ENCODE measurements at places on chromosomes 6 and 20.

GRCh38 chr6:105211831-105212230 lies 32.0 kb upstream of the POPDC3 start:
- DNase-seq: no peak

DNA sequence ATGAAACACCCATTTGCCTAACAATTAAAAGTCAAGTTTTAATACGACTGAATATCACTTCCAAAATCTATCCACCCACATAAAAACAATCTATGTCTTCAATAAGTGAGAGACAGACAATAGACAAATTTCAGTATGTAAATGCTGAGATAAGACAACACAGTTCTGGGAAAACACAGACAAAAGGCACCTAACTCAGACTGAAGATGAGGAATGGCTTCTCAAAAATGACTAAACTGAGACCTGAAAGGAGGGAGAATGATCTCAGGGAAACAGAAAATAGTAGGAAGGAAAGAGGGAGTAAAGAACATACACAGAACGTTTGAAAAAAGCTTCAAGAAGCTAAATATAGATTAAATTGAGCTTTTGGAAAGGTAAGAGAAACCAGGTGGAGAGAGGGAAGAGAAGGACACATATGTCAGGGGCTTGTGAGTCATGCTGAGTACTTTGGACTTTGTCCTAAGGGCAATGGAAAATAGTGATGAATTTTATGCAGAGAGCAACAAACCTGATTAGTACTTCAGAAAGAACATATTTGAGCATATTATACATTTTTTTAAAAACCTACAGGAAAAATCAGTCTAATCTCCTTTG lies 16.1 kb downstream of the LMBRD1 start:
- DNase-seq: no peak

GRCh38 chr6:165850434-165851019 lies 187.5 kb upstream of the PDE10A start:
- peak; percentile 45 for DNase-seq

DNA sequence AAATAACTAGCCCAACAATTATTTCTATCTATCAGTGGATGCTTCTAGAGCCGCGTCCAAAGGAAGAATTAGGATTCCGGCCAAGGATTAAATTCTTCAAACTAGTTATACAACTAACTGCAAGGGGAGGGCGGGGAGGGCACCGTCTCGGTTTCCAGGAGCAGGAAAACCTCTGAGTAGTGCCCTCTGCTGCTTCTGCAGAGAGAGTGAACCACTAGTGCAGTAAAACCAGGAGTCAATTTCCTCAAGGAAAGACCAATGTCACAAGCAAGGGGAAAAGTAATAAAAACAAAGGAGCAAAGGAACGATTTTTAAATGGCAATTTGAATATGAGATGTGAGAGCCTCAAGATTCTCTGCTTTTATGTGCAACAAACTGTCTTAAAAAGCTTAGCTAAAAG lies 16.5 kb upstream of the UBE2J1 start:
- no peak for DNase-seq

DNA sequence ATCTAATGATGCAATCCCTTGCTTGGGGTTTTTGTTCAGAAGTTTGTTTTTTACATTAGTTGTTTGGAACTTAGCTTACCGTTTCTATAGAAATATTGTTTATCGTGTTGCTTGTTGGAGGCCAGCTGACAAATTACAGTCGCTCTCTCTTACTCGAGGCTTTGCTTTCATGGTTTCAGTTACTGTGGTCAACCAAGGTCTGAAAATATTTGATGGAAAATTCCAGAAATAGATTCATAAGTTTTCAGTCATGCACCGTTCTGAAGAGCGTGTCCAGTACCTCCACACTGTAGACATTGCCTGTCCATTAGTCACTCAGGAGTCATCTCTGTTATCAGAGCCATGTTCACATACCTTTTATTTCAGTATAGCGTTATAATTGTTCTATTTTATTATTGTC lies 47.9 kb downstream of the DEK start:
- DNase-seq: no peak

DNA sequence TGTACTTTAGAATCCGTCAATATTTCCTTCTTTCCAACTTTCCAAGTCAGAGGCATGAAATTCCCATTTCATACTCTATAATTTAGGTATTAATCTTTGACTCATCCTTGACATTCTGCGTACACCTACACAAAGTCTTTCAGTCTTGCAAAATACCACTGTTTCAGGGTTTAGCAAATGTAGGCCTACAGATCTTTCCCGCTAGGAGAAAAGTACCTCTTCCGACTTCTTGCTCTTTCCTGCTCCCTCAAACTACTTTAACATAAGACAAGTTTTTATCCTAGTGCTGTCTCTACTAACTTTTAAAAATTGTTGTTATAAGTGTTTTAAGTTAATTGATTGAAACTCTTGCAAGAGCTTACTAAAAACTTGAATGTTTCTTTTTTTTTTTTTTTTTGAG lies 18.3 kb upstream of the PHACTR1 start:
- DNase-seq: no peak

DNA sequence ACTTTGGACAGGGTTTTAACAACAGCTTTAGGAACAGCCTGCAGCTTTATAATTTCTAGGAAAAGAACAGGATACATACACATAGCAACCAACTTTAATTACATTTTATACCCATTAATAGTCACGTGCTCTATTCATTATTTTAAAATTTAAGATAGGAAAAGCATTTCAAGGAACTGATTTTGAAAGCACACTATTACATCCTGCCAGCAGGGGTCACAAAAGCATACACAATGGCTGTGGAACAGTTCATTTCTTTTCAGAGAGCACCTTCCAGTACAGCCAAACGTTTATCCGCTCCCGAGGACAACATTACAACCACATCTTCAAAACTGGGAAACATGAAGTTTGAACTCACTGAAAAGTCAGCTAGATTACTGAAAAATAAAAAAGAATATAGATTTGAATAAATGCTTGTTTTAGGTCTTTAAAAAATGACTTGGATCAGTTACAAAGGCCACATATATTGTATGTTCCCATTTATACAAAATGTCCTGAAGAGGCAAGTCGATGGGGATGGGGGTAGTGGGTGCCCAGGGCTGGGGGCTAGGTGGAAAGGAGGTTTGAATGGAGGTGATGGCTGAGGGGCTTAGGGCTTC lies 104.6 kb upstream of the EXOC2 start:
- DNase-seq: no peak

DNA sequence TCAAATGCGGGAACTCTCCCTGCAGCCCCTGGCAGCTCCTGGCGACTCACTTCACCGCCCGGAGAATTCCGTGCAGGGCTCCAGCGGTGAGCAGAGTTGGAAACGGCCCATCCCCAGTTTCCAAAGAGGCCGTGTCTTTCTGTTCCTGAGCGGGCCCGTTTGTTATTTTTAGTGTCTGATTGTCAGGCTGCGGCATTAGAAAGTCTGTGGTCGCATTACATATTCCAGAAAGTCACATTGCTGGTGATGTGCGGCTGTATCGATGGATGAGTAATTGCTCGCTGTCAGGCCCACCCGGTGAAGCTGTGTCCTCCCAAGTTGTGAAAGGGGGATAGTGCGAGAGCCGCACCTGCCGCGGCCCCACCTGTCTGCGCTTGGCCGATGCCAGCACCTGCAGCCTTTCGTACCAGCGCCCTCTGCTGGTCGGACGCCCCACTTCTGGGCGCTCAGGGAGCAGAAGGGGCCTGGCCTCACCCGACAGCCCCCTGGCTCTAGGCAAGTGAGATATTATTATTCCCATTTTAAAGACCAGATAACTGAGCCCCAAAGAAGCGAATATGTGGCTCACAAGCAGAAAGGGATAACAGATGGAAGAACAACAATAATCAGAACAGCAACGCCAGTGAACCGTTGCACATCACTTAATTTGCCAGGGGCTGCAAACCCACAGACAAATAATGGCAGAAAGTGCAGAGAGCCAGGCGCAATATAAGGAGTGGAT lies 244.9 kb downstream of the TSHZ2 start:
- DNase-seq: peak; percentile 68

DNA sequence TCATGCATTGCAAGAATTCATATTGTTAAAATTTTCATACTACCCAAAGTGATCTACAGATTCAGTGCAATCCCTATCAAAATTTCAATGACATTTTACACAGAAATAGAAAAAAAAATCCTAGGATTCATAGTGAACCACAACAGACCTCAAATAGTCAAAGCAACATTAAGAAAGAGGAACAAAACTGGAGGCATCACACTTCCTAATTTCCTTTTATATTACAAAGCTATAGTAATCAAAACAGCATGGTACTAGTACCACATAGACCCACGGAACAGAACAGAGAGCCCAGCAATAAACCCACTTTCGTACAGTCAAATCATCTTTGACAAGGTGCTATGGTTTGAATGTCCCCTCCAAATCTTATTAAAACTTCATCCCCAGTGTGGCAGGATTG lies 39.7 kb downstream of the NTSR1 start:
- DNase-seq: no peak

GRCh38 chr6:100440935-100441334 lies 23.8 kb downstream of the SIM1 start:
- no peak for DNase-seq

DNA sequence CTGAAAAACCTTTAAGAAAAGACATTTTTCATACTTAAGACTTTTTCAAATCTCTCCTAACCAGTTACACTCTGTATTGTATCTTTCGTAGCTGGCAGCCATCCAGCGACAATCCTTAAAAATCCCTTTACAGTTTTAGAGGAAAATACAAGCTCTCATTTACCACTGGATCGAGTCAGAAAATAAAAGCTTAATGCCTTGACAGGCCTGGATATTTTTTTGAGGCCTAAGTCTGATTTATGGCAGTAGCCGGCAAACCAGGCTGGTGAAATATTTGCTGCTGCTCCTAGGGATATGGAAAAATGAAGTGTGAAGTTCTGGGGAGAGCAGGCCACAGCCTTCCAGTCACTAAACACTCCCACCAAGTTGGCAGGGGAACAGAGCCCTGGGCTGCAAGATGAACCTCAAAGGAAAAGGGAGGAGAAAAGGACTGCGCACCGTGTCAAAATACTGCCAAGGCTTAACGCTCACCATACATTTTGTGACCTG lies 213.0 kb upstream of the SUPT3H start:
- no peak for DNase-seq

- DNase-seq: no peak
Measured at GRCh38 chr20:10662661-10663458, 10.9 kb downstream of the JAG1 start.

Measured in stimulated activated CD4-positive, alpha-beta T cell treated with anti-CD3 and anti-CD28 coated beads, TNF-alpha, amount 100 ng/mL, for 48 hours (primary cell).